Body of pancreas (tissue), 4 donors: ENCODE measurements at places on chromosomes 12 and 14. TPM values are rescaled to one million over a fixed set of nuclear protein-coding genes. Genes with fewer than 3 reads are reported as not detected.

DNA sequence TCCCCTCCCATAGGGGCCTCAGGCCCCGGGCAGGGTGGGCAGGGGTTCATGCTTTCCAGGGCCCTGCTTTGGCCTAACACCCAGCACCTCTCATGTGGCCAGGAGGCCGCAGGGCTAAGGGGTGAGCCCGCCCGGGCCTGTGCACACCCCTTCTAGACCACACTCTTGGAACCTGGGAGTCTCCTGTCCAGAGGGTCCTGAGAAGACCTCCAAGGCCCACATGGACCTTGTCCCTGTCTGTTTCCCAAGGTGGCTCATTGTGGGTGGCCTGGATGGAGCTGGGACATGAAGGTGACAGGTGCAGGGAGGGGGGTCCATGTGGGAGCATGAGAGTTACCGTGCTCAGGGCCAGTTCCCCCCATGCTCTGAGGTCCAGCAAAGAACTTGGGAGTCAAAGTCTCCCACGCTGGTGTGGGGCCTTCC lies 11.6 kb downstream of the DLK1 start:
- H3K4me1 ChIP-seq, result no peaks in the 10 kb centered on the region
- no peak for DNase-seq
- no peak overlapping the region for H3K27ac ChIP-seq
- H3K36me3 ChIP-seq, result no peaks in the 10 kb centered on the region
- H3K27me3 ChIP-seq, result no peaks in the 10 kb centered on the region

DLK1 gene
- 33.0 TPM for total RNA-seq

GRCh38 chr14:56261046-56261445 lies 142.8 kb downstream of the PELI2 start:
- no peaks in the 10 kb centered on the region for H3K27me3 ChIP-seq
- no peaks in the 10 kb centered on the region for H3K4me1 ChIP-seq
- H3K27ac ChIP-seq, result no peak overlapping the region
- no peaks in the 10 kb centered on the region for H3K36me3 ChIP-seq

- peaks cover 36% of the 10 kb centered on the region for H3K4me1 ChIP-seq
- no peaks in the 10 kb centered on the region for H3K27me3 ChIP-seq
- H3K4me3 ChIP-seq, result peak overlapping the region; percentile 58
- H3K27ac ChIP-seq, result peak overlapping the region; percentile 89
- H3K36me3 ChIP-seq, result no peaks in the 10 kb centered on the region
Measured at GRCh38 chr12:68609998-68610369, 715 bp upstream of the RAP1B start.

- H3K4me3 ChIP-seq, result no peak overlapping the region
- peaks cover 14% of the 10 kb centered on the region for H3K4me1 ChIP-seq
- H3K27me3 ChIP-seq, result no peaks in the 10 kb centered on the region
- no peaks in the 10 kb centered on the region for H3K36me3 ChIP-seq
- DNase-seq, result no peak
- no peak overlapping the region for H3K27ac ChIP-seq
Measured at GRCh38 chr12:52312086-52312485, 9.1 kb downstream of the KRT83 start.

TOMM20L gene
- total RNA-seq, result 19.7 TPM

PRIMA1 gene
- total RNA-seq, result 0.33 TPM

- no peaks in the 10 kb centered on the region for H3K4me1 ChIP-seq
- no peak overlapping the region for H3K27ac ChIP-seq
- H3K36me3 ChIP-seq, result no peaks in the 10 kb centered on the region
- no peaks in the 10 kb centered on the region for H3K27me3 ChIP-seq
Measured at GRCh38 chr12:120799243-120800045, 73.8 kb downstream of the ACADS start.

PZP gene
- total RNA-seq, result not detected

DNA sequence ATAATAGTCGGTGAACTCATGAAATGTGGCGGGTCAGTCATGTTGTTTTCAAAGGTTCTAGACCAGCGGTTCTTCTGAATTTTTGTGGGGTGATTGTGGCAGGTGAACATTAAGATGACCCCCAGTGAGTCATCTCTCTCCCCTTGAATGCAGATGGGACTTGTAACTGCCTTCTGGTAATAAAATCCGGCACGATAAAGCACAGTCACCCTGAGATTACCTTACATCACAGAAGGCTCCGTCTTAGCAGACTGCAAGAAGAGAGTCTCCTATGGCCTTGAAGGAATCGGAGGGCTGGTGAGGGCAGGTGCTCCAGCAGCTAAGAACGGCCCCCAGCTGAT lies 189.6 kb downstream of the FOXN3 start:
- H3K36me3 ChIP-seq, result no peaks in the 10 kb centered on the region
- no peak overlapping the region for H3K27ac ChIP-seq
- H3K4me1 ChIP-seq, result peaks cover 32% of the 10 kb centered on the region
- no peak for DNase-seq

KRAS gene
- total RNA-seq, result 8.3 TPM

DNA sequence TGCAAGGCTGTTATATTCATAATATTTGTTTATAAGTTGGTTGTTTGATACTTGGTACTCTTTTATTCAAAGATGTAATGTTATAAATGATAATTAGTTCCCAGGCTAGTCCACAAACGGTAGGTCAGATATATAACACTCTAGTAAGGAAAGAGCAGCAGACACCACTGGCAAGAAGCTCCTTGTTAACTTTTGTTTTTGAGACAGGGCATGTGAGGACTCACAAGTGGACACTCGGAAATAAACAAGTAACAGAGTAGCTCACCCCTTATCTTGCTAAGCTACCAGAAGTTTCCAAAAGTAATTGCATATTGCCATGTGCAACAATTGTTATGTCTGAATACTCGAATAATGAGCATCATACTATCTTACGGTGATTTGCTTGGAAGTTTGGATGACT lies 38.6 kb upstream of the YARS2 start:
- H3K4me1 ChIP-seq, result no peaks in the 10 kb centered on the region
- H3K4me3 ChIP-seq, result no peak overlapping the region
- no peak overlapping the region for H3K27ac ChIP-seq
- DNase-seq, result no peak
- H3K27me3 ChIP-seq, result no peaks in the 10 kb centered on the region

IKBIP gene
- 6.2 TPM for total RNA-seq

DNA sequence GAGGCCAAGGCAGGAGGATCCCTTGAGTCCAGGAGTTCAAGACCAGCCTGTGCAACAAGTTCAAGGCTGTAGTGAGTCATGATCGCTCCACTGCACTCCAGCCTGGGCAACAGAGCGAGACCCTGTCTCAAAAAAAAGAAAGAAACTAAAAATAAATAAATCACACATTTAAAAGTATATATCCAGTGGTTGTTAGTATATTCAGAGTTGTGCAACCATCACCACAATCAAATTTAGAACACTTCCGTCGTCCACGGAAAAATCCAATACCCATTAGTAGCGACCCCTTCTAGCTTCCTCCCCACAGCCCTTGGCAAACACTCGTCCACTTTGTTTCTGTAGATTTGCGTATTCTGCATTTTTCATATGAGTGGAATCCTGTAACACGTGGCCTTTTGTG lies 44.7 kb upstream of the EML1 start:
- peaks cover 35% of the 10 kb centered on the region for H3K4me1 ChIP-seq
- DNase-seq, result no peak
- H3K4me3 ChIP-seq, result no peak overlapping the region
- no peaks in the 10 kb centered on the region for H3K27me3 ChIP-seq
- H3K27ac ChIP-seq, result no peak overlapping the region
- no peaks in the 10 kb centered on the region for H3K36me3 ChIP-seq

GRCh38 chr14:93033084-93033982 lies 82.4 kb downstream of the ITPK1 start:
- peaks cover 35% of the 10 kb centered on the region for H3K4me1 ChIP-seq
- no peak overlapping the region for H3K4me3 ChIP-seq
- no peaks in the 10 kb centered on the region for H3K27me3 ChIP-seq
- peak overlapping the region; percentile 20 for H3K27ac ChIP-seq

BAZ1A gene
- total RNA-seq, result 18.2 TPM

- no peaks in the 10 kb centered on the region for H3K4me1 ChIP-seq
- no peak for DNase-seq
- no peak overlapping the region for H3K27ac ChIP-seq
- H3K4me3 ChIP-seq, result no peak overlapping the region
Measured at GRCh38 chr12:11901701-11902524, 168.8 kb upstream of the BCL2L14 start.

- DNase-seq, result no peak
- peaks cover 31% of the 10 kb centered on the region for H3K4me1 ChIP-seq
- H3K27ac ChIP-seq, result no peak overlapping the region
- H3K4me3 ChIP-seq, result no peak overlapping the region
- H3K36me3 ChIP-seq, result peaks cover 40% of the 10 kb centered on the region
- no peaks in the 10 kb centered on the region for H3K27me3 ChIP-seq
Measured at GRCh38 chr12:6328045-6328779, 13.7 kb downstream of the TNFRSF1A start.

SLCO1B1 gene
- total RNA-seq, result not detected

ETFRF1 gene
- 24.9 TPM for total RNA-seq

GRCh38 chr14:28576523-28576922 lies 190.1 kb upstream of the FOXG1 start:
- no peak for DNase-seq
- no peak overlapping the region for H3K4me3 ChIP-seq
- no peaks in the 10 kb centered on the region for H3K27me3 ChIP-seq
- H3K4me1 ChIP-seq, result no peaks in the 10 kb centered on the region
- no peak overlapping the region for H3K27ac ChIP-seq

GRCh38 chr12:114676142-114676741 lies 7.7 kb downstream of the TBX3 start:
- H3K27me3 ChIP-seq, result peaks cover 8% of the 10 kb centered on the region
- DNase-seq, result no peak
- no peaks in the 10 kb centered on the region for H3K4me1 ChIP-seq
- no peaks in the 10 kb centered on the region for H3K36me3 ChIP-seq
- H3K4me3 ChIP-seq, result no peak overlapping the region

GRCh38 chr14:89409961-89410360 lies 7.1 kb downstream of the FOXN3 start:
- H3K4me1 ChIP-seq, result peaks cover 48% of the 10 kb centered on the region
- no peaks in the 10 kb centered on the region for H3K36me3 ChIP-seq
- no peak overlapping the region for H3K4me3 ChIP-seq
- no peaks in the 10 kb centered on the region for H3K27me3 ChIP-seq

GRCh38 chr12:94195483-94195882 lies 47.1 kb downstream of the PLXNC1 start:
- H3K4me1 ChIP-seq, result no peaks in the 10 kb centered on the region
- no peak overlapping the region for H3K4me3 ChIP-seq
- no peak for DNase-seq
- no peak overlapping the region for H3K27ac ChIP-seq

- no peak overlapping the region for H3K4me3 ChIP-seq
- H3K27ac ChIP-seq, result peak overlapping the region; percentile 64
- H3K4me1 ChIP-seq, result peaks cover 25% of the 10 kb centered on the region
- DNase-seq, result peak; percentile 77
- H3K27me3 ChIP-seq, result no peaks in the 10 kb centered on the region
- H3K36me3 ChIP-seq, result no peaks in the 10 kb centered on the region
Measured at GRCh38 chr12:110109037-110109836, 14.9 kb upstream of the IFT81 start.

AKAP5 gene
- total RNA-seq, result not detected

GPR135 gene
- total RNA-seq, result 4.6 TPM

- H3K27me3 ChIP-seq, result no peaks in the 10 kb centered on the region
- H3K4me1 ChIP-seq, result no peaks in the 10 kb centered on the region
- no peak overlapping the region for H3K27ac ChIP-seq
- H3K4me3 ChIP-seq, result no peak overlapping the region
Measured at GRCh38 chr14:65483647-65484046, 71.1 kb downstream of the FUT8 start.

GRCh38 chr14:43894534-43894933 lies 612.5 kb downstream of the FSCB start:
- no peaks in the 10 kb centered on the region for H3K4me1 ChIP-seq
- H3K27me3 ChIP-seq, result no peaks in the 10 kb centered on the region
- DNase-seq, result no peak
- H3K4me3 ChIP-seq, result no peak overlapping the region

DNA sequence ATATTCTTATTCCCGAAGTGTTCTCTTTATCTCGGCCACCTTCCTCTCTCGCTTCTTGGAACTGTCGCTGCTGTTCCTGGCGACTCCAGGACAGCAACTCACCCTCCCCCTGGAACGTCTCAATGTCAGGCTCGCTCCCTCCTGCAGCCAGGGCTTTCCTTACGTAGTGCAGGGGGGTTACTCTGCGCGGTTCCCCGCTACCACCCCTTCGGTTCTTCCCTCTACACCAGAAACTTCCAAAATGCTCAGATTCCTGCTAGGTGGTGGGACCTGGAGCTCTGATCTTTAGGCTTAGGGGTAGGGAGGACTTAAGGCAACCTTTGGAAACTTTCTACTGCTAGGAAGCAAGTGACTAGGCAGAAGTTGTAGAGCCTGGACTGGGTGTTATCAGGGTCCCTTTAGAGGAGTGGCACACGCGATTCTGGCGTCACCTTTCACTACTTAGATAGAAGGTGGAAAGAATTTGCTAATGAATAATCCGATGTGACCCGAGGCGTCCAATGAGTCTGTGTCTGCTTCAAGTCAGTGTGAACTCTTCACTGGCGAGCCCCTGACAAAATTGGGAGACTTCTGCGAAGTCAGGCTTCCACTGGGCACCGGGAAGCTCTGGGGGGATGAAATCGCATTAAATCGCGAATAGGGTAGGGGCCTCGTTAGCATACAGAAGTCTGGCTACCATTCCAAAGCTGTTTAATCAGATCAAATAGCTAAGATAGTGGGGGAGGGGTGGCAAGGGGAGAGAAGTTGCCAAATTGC lies 900 bp upstream of the DPF3 start:
- peaks cover 29% of the 10 kb centered on the region for H3K4me1 ChIP-seq
- H3K27ac ChIP-seq, result peak overlapping the region; percentile 66
- H3K27me3 ChIP-seq, result no peaks in the 10 kb centered on the region
- peak overlapping the region; percentile 4 for H3K4me3 ChIP-seq
- DNase-seq, result peak; percentile 33

TCL1A gene
- not detected for total RNA-seq

- no peaks in the 10 kb centered on the region for H3K27me3 ChIP-seq
- no peak overlapping the region for H3K27ac ChIP-seq
- H3K4me3 ChIP-seq, result no peak overlapping the region
Measured at GRCh38 chr12:115820656-115821055, 456.8 kb downstream of the MED13L start.

DNA sequence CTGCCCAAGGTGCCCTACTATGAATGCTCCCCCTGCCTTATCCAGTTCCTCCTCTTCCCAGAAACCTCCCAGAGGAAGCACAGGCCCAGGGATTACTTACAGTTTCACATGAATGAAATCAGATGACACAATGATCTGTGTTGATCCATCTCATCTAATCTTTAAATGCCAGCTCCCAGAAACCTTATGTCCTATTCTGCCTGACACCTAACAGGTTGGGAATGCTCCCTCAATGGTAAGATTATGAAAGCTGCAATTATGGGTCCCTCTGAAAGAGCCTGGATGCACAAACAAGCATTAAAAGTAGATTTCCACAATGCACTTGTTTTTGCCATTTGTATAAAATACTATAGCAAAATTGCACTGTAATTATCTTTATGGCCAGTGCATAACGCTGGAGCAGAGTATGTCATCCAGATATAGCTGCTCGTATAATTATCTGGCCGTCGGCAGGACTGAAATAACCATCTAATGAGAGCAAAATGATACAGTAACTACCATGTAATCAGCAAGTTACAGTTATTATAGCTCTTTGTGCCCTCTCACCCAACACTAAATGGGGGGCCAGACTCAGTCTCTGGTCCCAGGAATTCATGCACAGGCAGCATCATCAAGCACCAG lies 4.4 kb upstream of the ZBTB39 start:
- H3K27ac ChIP-seq, result no peak overlapping the region
- H3K4me1 ChIP-seq, result peaks cover 6% of the 10 kb centered on the region
- no peak overlapping the region for H3K4me3 ChIP-seq
- no peaks in the 10 kb centered on the region for H3K27me3 ChIP-seq
- no peak for DNase-seq

PLBD1 gene
- 14.5 TPM for total RNA-seq

GRCh38 chr12:96400631-96401075 lies 414 bp upstream of the CDK17 start:
- H3K4me1 ChIP-seq, result peaks cover 22% of the 10 kb centered on the region
- peak overlapping the region; percentile 40 for H3K4me3 ChIP-seq
- H3K27me3 ChIP-seq, result no peaks in the 10 kb centered on the region
- no peak for DNase-seq
- H3K27ac ChIP-seq, result peak overlapping the region; percentile 98
- H3K36me3 ChIP-seq, result no peaks in the 10 kb centered on the region
